ENCODE measurements at places on chromosomes 13 and 19.

DNA sequence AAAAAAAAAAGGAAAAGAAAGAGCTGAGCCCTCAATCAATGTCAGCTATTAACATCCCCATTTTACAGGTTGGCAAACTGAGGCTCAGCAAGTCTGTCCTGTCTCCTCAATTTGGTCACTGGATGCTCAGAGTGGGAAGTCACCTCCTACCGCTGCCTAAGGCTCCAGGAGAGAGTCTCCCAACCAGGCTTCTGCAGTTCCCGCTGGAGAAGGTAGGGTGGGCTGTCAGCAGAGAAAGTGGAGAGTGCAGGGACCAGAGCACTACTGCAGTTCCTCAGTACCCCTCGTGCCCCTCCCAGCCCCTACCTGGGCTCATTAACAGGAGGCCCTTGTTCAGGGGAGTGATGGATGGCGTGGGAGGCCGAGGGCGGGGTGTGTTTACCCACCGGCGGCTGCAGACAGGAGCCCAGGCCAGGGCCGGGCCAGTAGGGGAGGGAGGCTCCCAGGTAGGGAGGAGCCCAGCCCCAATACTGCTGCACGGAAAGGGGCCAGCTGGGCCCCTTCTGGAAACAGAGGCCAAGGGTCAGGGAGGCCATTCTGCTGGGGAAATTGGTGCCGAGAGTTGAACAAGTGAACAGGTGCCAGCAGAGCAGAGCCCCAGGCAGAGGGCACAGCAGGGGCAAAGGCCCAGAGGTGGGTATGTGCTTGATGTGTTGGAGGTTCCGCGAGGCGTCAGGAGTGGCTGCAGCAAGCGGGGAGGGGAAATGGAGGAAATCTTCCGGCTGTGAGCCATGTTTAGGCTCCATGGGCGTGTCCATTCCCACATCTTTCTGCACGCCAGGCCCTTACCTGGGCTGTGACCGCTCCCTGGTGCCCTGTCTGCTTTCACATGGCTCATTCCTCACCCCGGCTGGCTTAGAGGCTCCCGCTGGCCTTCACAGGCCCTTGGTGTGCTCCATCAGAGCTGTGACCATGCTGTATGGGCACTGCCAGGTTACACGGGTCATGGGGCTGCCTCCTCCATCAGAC, 7.6 kb upstream of the COMP start:
- DNase-seq, result no peak

DNA sequence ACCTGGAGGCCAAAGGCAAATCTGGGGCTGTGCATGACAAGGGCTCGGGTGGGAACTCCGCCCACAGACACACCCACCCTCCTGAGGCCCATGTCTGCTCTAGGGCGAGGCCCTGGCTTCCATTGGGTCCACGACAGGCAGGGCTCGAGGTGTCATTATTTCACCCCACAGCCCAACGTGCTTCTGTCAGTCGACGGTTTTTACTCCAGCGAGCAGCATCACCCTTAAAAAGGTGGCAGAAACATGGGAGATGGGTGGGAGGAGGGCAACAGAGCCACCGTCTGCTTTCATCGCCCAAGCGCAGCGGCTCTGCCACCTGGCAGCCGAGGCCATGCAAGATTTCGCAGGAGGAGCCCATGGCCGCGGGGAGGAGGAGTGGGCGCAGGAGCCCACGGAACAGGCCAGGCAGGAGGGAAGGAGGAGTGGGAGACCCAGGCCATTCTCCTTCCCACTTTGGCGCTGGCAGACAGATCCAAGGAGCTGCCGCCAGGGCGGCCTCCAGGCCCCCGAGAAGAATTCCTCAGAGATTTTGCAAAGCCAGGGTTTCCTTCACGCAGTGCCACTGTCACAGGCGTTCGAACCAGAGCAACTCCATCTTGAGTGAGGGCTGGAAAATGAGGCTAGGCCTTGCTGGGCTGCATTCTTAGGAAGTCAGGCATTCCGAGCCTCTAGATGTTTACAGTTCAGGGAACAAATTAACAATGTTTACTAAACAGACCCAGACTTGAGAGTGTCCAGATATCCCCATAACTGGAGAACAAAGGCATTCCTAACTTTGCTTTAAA, 49.3 kb upstream of the TUBGCP3 start:
- peak; percentile 37 for DNase-seq

GRCh38 chr19:43463381-43464133, 1.9 kb downstream of the LYPD3 start:
- peak; percentile 90 for DNase-seq

DNA sequence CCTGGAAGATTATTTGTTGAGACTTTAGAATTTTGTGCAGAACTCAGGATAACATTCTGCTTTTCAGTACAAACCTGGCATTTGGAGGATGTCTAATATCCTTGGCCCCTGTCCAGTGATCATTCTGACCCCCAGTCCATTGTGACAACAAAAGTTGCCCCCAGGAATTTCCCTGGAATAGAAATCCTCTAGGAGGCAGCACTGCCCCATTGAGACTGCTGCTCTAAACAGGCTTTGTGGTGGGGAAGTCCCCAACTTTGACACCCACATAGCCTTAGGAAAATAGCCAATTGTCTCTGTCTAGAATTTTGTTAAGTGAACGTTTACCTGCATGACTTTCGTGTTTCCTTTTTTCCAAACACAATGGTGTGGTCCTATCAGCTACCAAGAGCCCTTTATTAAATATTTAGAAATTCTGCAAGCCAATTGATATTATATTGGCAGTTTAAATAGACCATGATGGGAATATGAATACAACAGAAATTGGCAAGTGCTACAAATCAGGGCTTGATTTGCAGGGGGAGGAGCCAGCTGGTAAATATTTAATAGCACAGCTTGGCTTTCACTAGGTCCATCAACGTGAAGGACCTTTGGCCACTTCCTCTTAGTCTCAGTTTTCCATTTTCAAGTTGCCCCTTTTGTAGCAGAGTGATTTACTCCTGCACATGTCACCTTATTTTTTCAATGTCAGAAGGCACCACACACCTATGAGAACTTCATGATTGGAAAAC, 451.7 kb downstream of the EFNB2 start:
- DNase-seq, result no peak

- no peak for DNase-seq
Measured at GRCh38 chr19:16721051-16721450, 1.4 kb downstream of the NWD1 start.

DNA sequence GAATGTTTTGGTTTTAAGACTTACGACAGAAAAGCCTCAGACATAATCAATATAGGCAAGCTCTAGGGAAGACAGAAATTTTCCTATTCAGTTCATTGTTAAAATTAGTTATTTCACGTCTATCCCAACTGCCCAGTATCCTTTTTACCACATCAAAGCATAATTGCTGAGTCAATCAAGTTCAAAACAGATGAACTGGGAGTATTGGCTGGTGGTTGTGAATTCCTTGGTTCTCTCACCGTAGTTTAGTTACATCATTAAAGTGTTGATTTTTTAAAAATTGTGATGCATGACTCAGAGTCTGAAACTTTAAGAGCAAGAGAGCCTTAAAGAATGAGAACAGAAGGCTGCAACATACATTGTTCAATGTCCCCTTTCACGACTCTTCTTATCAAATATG, 143.3 kb upstream of the FREM2 start:
- DNase-seq, result no peak

DNA sequence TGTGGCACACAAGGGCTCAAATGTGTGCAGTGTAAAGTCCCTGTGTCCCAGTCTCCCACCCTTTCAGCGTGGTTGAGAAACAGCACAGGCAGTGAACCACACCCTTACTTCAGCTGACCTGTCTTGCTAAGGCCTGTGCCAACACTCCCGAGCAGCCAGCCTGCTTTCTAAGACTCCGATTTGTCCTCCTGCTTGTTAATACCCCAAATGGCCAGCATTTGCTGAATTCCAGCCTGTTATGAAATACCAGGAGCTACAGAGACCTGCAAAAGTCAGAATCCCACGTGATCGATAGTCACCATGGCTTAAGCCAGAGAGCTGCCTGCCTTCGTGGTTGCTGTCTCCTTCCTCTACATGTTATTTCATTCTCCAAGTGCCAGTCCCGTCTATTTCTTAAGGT, 200.5 kb downstream of the FGF9 start:
- no peak for DNase-seq

GRCh38 chr19:48663667-48664066, 9.2 kb downstream of the NTN5 start:
- DNase-seq, result no peak

GRCh38 chr19:36719687-36720556, 32.5 kb downstream of the ZNF567 start:
- DNase-seq, result no peak

DNA sequence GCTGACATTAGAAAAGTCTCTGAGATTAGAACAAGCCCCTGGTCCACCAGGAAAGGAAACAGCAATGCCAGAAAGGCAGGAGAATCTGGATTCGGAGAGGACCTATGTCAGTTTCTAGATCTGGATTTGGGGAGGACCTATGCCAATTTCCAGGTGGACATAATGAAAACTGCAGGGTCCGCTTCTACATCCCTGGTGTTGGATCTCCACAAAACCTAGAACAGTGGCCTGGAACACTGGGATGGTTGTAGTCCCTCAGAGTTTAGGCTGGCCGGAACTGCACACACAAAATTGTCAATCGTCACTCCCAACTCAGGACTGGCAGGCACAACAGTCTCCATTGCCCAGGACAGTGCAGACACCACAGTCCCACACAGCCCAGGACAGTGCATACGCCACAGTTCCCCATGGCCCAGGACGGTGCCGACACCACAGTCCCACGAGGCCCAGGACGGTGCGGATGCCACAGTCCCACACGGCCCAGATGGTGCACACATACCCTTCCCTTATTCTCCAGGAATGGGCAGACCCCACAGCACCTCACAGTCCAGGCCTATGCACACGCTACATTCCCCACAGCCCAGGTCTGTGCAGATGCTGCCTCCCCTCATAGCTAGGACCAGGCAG, 341.7 kb downstream of the UQCRFS1 start:
- DNase-seq, result no peak

- DNase-seq, result peak; percentile 75
Measured at GRCh38 chr13:30421093-30422053, 920 bp upstream of the UBE2L5 start.

DNA sequence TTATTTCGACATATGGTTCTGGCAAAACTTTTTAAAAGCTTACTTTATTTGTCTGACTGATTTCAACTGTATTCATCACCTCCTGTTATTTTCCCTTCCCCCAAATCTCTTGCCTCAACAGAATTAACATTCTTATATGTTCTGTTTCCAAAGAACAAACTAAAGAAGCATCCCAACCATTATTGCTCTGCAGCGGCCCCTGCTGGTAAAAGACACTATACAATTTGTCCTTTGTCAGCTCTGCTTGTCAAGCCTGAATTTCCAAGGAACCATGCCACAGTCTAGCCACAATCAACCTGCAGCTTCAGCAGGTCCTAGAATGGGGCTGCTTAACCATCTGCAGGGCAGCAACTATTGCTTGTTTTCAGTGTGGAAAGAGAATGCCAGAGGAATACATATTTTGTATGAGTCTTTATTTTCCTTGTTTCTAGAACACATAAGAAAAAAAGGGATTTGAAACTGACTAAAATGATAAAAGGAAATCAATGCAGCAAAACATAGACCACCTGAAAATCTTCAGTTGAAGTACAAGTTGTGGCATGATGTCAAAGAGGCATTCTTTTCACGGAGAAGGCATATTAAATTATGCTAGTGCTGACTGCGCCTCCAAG, 845.3 kb downstream of the DIAPH3 start:
- DNase-seq, result peak; percentile 87

- no peak for DNase-seq
Measured at GRCh38 chr13:111319998-111320911, at the start of gene TEX29. Gene TEX29 (plus strand): TSS chr13:111320642. CDS start chr13:111320891, 249 bp downstream.

GRCh38 chr19:47813304-47813994, 8.3 kb upstream of the CRX start:
- DNase-seq, result peak; percentile 91

DNA sequence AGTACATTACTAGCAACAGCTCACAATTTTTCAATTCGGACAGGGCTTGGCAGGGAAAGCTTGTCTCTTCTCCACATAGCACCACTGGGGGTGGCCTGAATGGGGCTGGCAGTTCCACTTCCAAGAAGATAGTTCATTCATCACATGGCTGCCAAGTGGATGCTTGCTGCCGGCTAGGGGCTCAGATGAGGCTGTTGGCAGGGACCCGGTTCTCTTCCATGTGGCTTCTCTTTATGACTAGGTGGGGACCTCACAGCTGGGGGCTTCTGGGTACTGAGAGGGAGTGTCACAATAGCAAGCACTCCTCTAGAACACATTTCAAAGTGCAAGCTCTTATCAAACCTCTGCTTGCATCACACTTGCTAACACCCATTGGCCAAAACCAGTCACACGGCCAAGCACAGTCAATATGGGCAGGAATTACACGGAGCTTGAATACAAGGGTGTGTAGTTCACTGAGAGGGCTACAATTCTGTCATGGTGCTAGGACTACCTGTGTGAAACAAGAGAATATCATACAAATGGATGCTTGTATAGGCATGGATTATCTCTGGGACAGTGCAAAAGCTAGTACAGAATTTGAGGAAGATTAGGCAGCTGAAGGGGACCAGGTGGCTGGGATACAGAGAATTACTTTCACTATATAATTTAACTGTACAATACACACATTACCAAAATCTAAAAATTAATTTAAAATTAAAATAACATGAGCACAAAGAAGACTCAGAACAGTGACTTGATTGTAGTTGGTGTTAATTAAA, 32.3 kb downstream of the ATP7B start:
- DNase-seq, result no peak

- DNase-seq, result no peak
Measured at GRCh38 chr13:30222254-30222653, 85.1 kb downstream of the KATNAL1 start.

DNA sequence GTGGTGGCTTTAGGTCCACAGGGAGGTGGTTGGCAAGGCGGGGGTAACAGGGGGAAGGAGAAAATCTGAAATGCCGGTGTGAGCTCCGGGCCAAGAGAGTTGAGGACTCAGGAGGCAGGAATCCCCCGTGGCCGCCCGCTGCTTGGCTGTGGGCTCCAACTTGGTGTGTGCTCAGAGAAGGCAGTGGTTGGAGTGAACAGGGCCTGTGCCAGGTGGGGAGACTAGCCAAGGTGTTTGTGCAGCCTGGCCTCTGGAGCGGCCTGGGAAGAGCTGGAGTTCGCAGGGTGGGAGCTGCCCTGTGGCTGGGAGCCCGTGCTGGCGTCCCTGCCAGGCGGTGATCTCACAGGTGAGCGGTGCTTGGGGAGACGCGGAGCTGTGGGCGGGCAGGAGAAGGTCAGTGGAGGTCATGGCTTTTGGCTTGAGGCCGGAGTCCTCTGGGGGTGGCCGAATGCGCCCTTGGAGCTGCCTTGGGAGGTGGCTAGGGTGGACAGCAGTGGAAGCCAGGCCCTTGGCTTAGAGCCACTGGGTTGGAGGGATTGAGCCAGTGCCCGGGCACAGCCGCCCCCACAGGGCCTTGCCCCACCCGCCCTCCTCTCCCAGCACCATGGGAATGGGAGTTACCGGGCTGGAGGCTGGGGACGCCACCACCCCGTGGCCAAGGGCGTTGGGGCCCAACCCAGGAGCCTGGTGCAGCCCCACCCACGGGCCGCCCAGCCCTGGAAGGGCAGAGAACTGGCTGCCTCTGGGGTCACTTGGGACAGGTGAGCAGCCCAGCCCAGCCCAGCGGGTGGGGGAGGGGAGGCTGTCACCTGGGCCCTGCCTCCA, 7.1 kb upstream of the CIRBP start:
- no peak for DNase-seq

- no peak for DNase-seq
Measured at GRCh38 chr13:102191951-102192502, 209.8 kb downstream of the FGF14 start.

Measured in mesothelial cell of epicardium (in vitro differentiated cells).